ENCODE measurements at places on chromosomes 4 and X. TPM values are rescaled to one million over a fixed set of nuclear protein-coding genes. Genes with fewer than 3 reads are reported as not detected.

POLN gene
- 0.59 TPM for total RNA-seq

CRMP1 gene
- 2.1 TPM for total RNA-seq

ENPEP gene
- 0.15 TPM for total RNA-seq

SHROOM4 gene
- 0.59 TPM for total RNA-seq

GRIA2 gene
- total RNA-seq, result not detected

CXCL9 gene
- total RNA-seq, result not detected

RAB40A gene
- not detected for total RNA-seq

RNF128 gene
- 0.17 TPM for total RNA-seq

All from bronchus fibroblast of lung (primary cell).